ENCODE measurements at places on chromosomes 3 and 15.

GRCh38 chr3:155393316-155393715 lies 99.8 kb upstream of the STRIT1 start:
- no peak for DNase-seq

DNA sequence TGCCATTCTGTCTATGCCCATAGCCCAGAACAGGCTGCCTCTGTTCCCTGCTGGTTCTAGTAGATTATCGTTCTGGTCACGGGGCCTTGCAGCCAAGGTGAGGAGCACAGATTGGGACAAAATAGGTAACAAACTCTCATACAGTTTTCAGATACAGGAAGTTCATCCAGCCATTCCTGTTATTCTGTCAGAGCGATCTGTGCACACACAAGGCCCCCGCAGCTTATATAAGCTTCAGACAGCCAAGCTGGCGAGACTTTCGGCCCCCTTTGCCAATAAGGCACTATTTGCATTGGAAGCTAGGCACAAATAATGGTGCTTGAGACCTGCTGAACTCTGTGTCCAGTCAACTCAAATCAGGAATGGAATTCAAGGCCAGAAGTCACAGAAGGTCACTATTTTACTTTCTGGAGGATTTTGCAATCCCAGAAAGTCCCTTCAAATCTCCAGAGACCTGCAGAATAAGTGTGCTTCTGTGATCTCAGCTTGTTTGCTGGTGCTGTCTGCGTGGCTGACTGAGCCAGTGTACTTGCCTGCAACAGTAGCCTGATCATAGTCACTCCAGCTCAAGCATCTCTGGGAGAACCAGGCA lies 69.4 kb downstream of the BFSP2 start:
- DNase-seq, result no peak

DNA sequence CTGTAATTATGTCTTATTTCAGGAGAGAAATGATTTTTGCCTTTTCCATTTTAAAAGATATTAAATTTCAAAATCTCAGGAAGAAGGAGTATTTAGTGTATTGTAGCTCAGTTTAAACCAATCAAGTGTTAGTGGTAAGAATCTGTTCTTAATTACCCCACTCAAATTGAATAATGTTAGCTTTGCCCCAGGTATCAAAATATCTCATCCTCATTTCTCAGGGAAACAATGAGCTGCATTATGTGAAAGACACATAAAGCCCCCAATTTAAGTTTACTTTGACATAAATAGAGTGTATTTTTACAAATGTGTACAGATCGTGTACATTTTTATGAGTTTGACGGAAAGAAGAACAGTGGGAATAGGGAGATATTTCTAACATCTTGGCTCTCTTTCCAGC lies 317.4 kb upstream of the RARB start:
- no peak for DNase-seq

- no peak for DNase-seq
Observed at GRCh38 chr3:197960694-197961581, 921 bp downstream of the LMLN start.

DNA sequence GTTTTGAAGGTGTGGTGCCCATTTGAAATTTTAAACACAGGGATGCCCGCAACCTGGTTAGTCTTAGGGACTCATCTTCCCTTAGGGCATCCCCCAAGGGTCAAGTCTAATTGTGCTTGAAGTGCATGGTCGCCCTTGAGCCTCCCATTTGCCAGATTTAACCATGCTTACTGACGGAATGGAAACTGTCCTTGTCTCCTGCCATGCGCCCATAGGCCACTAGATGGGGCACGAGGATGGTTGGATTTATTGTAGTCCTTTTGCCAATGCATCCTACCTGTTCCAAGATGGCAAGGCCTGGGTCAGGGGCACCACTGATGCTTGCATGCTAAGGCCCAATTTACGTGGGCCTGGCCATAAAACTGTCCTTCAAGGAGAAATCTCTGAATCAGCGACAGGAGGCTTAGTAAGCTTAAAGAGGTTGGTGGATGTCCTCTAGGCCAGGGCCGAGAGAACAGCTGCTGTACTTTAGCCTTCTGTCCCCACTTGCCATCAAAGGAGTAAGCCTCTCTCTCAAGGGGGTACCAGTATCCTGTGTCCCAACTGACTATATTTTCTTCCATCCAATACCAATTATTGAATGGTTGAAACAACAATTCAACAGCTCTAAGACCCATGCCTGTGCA lies 355.4 kb downstream of the OTOL1 start:
- DNase-seq, result peak; percentile 36

DNA sequence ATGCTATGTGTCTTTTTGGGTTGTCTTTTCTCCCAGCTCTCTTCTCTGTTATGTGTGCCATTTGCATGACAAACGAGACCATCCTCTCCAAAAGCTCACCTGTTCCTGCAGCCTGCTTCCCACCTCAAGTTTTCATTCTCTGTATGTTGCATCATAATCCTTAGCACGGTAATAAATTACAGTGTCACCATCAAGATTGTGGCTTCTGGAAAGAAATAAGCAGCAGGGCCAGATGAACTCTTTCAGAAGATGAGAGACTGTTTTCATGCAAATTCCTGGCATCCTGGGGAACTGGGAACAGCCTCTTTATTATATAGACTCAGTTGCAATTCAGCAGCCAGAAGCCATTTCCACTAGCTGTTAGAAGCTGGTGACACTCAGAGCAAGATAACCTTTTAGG lies 436.7 kb downstream of the EPHB1 start:
- DNase-seq, result no peak

DNA sequence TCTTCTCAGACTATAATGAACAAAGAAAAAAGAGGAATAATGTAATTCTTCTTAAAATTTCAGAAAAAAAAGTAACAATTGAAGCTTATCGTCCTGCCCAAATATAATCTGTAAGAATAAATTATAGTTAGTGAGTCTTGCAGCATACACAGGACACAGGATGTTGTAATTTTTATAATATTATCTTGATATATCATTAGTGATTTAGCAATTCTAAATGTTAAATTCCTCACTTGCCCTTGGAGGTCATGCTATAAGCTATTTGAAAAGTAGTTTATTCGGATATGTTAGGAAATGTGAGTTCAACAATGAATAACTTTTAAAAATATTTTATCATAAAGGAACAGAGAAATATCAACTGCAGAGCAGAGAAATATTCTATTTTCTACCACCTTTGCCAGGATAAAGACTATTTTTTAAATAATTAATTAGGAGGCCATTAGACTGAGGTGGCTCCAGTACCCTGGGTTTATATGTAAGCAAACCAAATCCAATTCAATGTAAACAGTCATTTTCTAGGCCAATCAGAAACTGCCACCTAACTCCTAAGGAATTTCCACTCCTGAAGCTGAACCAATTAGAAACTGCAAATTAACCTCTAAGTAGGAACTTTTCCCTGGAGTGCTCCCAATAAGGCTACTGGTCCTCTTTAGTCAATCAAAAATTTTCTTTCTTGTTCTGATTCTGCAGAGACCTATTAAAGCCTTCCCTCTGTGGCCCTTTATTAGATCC lies 1109.3 kb downstream of the ROBO2 start:
- no peak for DNase-seq

Measured in GDM1 (cell line).